ENCODE measurements at places on chromosomes 5 and 9.

DNA sequence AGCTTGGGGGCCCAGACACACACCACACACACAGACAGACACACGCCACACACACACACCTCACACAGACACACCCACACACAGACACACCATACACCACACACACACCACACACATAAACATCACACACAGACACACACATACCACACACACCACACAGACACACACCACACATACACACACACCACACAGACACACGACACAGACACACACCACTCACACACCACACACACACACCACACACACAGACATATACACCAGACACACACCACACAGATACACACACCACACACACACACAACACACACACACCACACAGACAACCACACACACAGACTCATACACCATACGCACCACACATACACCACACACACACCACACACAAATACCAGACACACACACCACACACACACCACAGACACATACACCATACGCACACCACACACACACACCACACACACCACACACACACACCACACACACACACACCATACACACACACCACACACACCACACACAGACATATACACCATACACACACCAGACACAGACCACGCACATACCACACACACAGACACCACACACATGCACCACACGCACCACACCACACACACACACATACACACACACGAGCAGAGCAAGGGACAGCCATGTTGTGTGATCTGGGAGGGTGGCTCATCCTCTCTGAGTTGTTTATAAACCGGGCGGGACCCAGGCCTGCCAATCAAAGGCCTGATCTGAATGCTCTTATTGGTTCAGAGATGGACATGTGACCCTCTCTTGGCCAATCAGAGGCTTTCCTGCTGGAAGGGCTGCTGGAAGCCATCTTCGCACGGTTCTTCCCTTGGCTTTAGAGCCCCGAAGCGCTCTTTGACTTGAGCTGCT lies 148.3 kb downstream of the GAPVD1 start:
- DNase-seq: peak; percentile 13

GRCh38 chr5:82358457-82358856 lies 80.3 kb upstream of the RPS23 start:
- DNase-seq: no peak

- DNase-seq: no peak
Measured at GRCh38 chr9:86713970-86714369, 233.3 kb downstream of the GAS1 start.

GRCh38 chr5:77086368-77086688 lies 757 bp downstream of the ZBED3 start:
- no peak for DNase-seq

GRCh38 chr5:88390481-88390880 lies 121.8 kb upstream of the TMEM161B start:
- no peak for DNase-seq

GRCh38 chr9:136268318-136268717 lies 22.7 kb upstream of the QSOX2 start:
- no peak for DNase-seq

GRCh38 chr9:38339496-38339895 lies 53.0 kb upstream of the ALDH1B1 start:
- no peak for DNase-seq

DNA sequence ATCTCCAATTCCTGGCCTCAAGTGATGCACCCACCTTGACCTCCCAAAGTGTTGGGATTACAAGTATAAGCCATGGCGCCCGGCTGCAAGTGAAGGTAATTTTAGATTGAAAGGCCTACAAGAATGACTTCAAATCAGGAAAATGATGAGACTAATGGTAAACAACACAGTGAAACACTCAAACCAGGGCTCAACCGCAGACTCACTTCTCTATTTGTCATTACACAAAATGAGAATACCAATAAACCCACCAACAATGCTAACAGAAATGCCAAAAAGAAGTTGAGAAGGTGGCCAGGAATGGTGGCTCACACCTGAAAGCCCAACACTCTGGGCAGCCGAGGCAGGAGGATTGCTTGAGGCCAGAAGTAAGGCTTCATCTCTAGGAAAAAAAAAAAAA lies 92.1 kb downstream of the UBAP2 start:
- DNase-seq: no peak

- DNase-seq: no peak
Measured at GRCh38 chr5:176995122-176995490, 11.5 kb downstream of the UIMC1 start.

- no peak for DNase-seq
Measured at GRCh38 chr5:60727033-60727679, 27.2 kb upstream of the DEPDC1B start.

DNA sequence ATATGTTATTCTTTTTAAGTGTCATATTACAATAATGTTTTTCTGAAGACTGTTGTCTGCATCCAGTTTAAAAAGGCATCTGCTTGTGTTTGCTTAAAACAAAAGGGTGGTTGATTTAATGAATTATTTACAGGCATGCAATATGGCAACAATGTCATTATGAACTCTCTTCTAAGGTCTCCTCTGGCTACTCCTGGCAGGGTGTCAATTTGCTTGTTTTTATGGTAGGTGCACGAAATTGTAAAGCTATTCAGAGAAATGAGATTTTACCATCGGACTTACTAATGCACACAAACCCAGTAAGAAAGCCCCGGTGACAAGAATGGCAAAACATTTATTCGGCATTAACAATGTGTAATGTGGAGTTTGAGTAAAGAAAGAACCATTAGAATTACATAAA lies 539.8 kb upstream of the ZNF608 start:
- no peak for DNase-seq

DNA sequence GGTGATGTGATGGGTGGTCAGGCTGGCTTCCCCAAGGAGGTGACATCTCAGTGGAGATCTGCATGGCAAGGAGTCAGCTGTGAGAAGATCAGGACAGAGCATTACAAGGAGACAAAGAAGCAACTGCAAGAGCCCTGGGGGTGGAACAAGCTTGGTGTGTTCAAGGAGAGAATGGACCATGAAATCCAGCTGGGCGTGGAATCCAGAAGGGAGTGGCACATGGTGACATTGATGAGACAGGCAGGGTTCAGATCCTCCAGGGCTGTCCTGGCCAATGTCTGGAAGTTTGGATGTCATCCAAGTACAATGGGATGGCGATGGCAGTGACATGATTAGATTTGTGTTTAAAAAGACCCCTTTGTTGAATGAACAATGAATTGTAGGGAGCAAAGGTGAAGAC lies 175.6 kb downstream of the MACROH2A1 start:
- DNase-seq: no peak

DNA sequence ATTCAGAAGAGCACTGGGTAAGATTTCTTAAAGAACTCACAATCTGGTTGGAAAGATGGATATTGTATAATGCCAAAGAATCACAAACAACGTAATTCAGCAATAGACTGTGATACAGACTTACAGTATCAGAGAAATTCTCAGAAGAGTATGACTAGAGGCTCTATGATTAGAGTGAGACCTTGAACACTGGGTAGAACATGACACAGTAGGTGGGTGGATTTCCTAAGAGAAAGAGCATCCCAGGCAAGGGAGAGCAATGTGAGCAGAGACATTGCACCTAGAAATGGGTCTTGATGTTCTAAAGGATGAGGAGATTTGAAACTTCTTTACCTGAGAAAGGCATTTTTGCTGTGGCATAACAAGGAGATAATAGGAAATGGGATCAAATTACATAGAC lies 27.3 kb upstream of the CAST start:
- DNase-seq: no peak

- no peak for DNase-seq
Measured at GRCh38 chr5:138230261-138230660, 17.1 kb upstream of the CDC23 start.

DNA sequence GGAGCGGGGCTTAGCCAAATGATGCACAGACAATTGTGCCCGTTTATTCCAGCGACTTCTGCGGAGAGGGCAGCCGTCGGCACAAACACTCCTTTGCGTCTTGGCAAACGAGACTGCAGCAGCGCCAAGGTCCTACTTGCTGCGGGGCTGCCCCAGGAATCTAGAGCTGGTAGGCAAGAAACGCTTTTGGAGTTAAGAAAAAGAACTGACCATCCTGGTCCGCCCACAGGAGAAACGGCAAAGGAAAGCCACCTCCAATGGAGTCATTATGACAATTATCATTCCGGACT lies 2.3 kb downstream of the RXFP3 start:
- DNase-seq: no peak

- no peak for DNase-seq
Measured at GRCh38 chr5:139882961-139883539, 87.4 kb downstream of the PSD2 start.

DNA sequence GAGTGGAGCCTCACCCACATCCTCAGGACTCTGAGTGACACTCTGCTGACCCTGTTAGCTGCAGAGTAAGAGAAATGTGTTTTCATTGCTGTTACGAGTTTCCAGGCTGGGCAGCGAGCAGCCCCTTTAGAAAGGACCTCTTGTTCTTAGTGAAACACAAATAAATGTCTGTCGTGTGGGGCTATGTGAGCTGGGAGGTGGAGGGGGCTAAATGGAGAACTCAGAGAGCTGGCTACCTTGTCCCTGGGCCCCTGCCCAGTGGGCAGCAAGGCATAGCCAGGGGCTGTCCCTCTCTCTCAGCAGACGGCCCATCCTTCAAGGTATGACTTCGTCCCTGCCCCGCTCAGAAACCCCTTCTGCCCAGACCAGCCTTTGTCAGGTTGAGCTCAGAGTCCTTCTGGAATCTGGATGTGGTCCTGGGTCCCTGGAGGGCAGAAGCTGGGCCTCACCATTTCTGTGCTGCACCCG lies 10.2 kb downstream of the DCANP1 start:
- no peak for DNase-seq

DNA sequence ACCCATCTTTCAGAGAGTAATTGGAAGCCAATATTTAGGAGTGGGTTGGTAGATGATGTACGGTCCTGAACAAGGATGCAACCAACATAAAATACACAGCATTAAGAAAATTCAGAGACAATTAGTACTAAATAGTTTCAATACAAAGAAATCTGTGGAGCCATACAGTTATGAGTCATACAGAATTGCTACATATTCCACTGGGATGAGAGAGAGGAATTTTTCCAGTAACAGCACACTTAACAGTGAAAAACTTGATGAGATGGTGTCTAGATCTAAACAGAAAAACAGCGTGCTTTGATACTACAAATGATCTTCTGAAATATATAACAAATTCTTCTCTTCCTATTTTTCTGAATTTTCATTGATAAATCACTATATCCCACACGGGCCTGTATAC lies 1999.3 kb upstream of the CDH9 start:
- no peak for DNase-seq

GRCh38 chr9:137607141-137607857 lies 1.8 kb downstream of the ARRDC1 start:
- DNase-seq: no peak

- DNase-seq: no peak
Measured at GRCh38 chr5:61245486-61245885, 83.2 kb upstream of the SMIM15 start.

DNA sequence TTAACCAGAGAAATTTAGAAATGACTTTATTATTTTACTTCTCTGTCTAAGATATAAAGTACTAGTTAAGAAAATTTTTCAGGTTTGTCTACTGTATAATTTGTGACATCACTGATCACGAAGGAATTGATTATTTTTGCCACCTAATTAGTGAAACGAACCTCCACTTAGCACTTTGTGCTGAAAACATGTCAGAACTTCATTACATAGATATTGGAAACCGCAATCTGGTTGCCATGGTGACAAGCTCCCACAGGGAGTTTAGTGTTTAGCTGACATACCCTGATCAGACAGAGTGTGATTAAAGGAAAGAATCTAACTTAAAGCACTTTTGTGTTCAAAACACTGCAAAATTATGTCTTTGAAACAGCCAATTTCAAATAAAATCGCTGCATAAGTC lies 668.4 kb upstream of the CCNG1 start:
- DNase-seq: no peak

DNA sequence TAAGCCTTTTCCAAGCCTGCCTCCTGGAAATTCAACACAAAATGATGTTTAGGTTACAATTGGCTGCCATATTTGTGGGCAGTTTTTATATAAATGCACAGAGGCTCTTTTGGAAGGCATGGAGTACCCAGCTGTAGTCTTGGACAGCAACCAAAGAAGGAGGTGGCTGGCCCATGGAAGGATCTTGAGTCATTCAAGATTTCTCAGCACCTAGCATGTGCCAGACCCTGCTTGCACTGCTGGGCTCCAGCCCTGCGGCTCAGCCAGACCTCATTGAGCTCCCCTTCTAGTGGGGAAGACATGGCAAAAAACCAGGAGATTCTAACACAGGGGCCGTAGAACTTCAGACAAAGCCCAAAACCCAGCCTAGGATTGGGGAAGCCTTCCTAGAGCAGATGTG lies 22.1 kb downstream of the JADE2 start:
- DNase-seq: no peak

DNA sequence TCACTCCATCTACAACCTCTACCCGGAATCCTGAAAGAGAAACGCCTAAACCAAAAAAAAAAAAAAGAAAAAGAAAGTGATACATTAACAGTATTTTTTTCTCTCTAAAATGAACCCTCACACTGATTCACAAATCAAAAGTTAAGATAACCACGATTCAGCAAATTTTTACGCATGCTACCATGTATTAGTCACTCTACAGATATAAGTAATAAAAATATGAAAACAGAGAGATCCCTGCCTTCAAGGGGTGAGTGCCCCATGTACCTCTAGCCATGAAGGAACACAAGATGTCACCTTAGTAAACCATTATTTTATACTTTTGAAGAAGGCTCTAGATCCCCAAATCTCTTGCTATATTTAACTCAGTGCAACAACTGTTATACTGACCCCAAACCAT lies 33.4 kb downstream of the CEMIP2 start:
- no peak for DNase-seq

GRCh38 chr5:82105457-82105856 lies 133.6 kb downstream of the ATG10 start:
- DNase-seq: peak; percentile 8

GRCh38 chr5:97550164-97550563 lies 367.1 kb upstream of the RIOK2 start:
- no peak for DNase-seq

DNA sequence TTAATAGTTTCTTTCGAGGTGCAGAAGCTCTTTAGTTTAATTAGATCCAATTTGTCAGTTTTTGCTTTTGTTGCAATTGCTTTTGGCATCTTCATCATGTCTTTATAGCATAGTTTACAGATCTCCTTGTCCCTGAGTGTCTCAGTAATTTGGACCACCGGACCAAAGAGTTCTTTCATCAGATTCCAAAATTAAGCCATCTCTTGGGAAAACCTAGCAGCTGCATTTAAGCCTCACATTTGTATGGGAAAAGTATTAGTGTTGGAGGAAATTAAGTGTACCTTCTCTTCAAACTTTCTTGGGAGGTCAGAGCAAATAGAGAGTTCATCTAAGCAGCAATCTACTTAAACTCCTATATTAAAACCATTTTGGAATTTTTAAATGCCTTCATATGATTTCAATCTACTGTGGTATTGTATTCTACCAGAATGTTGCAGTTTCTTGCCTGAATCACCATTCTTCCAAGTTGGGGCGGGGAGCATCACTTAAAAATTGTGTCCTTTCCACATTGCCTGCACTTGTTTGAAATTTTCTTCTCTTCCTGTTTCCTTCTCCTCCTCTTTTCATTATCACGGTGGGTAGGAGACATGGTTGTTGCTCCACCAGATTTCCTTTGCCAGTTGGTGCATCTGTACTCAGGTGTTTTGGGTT lies 97.3 kb upstream of the DAB2 start:
- DNase-seq: no peak
